Midbrain (tissue), 1 donor: ENCODE measurements at places on chromosomes 5 and 9.
A peak's percentile ranks its signal among the peaks of the same experiment; 100 is the strongest.

- no peak for DNase-seq
Measured at GRCh38 chr5:144566747-144567420, 396.2 kb downstream of the KCTD16 start.

DNA sequence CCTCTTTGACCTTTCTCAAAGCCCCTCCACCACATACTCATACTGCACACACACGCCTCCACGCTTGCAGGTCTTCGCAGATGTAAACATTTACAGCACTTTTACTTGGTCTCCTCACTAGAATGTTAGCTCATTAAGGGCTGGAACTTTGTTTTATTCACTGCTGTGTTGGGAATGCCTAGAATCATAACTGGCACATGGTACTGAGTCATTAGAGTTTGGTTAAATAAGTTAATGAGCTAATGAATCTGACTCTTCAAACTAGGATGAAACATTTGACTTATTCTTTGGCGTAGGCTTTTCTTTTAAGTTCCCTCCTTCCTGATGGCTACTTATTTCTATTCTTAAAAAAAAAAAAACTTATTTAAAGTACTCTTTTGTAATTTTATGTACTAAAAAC is 28.9 kb downstream of the MAN2A1 start:
- DNase-seq: no peak

DNA sequence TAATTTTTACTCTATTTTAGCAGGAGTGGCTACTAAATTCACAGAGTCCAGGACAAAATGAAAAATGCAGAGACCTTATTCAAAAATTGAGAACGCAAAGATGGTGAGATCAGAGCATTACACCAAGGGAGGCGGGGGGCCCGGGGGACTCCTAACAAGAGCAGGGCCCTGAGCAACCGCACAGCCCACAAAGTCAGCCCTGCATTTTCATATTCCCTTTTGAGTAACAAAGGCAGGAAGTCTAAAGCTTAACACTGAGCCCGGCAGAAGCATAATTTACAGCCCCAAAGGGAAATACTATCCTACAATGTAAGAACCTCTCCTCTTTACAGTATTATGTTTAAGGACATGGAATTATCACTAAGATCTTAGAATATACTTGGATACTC is 69.4 kb downstream of the TLE1 start:
- DNase-seq: no peak

- DNase-seq: no peak
Measured at GRCh38 chr9:13817754-13818278, 496.1 kb downstream of the NFIB start.

DNA sequence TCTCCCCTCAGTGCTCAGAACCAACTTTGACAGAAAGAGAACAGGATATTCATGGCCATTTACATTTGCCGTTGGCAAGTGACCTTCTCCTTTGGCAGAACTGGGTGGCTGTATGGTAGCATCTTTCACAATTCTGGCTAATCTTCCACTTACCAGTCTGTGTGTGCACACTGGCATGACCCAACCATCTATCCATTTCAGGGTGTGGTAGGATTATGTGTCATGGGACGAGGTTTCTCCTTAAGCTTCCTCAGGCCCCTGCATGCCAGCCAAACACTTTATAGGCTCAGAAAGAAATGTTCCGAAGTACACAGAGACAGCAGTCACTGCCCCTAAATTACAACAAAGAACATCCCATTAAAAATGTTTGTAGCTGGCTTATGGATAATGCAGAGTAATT is 497.1 kb downstream of the NFIB start:
- DNase-seq: no peak

- DNase-seq: no peak
Measured at GRCh38 chr9:72154468-72155285, 5.4 kb downstream of the GDA start.

GRCh38 chr5:36854402-36855140 is 22.0 kb upstream of the NIPBL start:
- DNase-seq: no peak

- DNase-seq: no peak
Measured at GRCh38 chr5:20213803-20214202, 225.8 kb upstream of the CDH18 start.

DNA sequence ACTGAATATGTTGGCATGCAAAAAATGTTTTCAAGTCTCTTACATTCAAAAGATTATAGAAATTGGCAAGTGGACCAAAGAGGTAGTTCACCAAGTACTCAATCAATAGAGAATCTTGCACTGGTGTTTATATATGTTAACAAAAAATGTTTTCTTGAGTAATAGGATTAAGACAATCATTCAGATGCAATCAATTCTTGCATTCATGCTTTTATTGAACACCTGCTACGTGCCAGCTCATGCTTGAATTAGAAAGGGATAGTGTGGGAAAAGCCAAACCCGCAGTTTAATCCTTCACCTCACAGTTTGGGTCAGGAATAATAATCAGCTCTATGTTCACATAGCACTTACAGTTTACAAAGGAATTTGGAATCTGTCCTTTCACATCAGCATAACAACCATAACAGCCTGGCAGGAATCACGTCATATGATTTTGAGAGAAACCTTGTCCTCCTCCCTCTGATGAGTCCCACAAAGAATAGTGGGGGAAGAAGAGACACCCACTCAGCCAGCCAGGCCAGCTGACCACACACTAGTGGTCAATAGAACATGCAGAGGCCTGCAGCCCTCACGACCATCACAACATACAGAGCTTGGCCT is 36.8 kb upstream of the FRRS1L start:
- DNase-seq: no peak

DNA sequence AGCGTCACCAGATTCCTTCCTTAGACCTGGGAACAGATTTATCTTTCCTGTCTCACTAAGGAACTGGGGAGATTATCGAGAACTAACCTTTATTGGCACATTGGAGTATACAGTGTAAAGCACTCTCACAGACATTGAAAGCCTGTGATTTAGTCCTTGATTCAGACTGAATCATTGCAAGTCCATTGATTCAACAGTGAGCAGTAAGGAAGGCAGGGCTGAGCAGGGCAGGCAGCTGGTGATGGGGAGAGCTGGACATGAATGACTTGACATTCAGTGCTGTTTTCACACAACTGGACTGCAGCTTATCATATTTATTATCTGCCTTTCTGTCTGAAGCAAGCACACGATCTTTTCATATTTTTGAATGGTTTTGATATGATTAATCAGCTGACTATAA is 16.2 kb downstream of the ISOC1 start:
- no peak for DNase-seq

GRCh38 chr5:121503111-121503840 is 348.4 kb upstream of the FTMT start:
- peak; percentile 19 for DNase-seq

- peak; percentile 60 for DNase-seq
Measured at GRCh38 chr5:93582677-93583438, at the start of gene NR2F1. Gene NR2F1, plus strand, starts transcription at chr5:93583222. Its CDS starts 1,802 bp downstream, at chr5:93585024.

GRCh38 chr5:169632946-169633345 is 4.1 kb upstream of the DOCK2 start:
- no peak for DNase-seq

- no peak for DNase-seq
Measured at GRCh38 chr9:127521919-127522304, 70.6 kb downstream of the LRSAM1 start.

DNA sequence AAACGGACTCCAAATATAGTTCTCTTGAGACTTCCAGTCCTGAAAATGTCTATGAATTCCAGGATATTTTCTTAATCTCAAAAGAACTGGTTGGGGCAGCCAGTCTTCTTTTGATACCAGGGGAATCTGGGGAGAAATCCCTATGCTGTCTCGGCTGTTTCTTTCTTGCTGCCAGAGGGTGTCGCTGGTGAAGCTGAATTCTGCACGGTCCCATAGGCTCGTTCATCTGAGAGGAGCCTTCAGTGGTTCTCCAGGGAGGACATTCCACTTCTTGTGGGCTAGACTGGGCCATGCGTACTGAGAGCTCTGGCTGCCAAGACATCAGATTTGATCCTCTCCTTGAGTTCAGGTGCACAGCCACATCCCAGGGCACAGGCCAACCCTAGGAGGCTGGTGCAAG is 155.0 kb upstream of the CLINT1 start:
- DNase-seq: no peak

DNA sequence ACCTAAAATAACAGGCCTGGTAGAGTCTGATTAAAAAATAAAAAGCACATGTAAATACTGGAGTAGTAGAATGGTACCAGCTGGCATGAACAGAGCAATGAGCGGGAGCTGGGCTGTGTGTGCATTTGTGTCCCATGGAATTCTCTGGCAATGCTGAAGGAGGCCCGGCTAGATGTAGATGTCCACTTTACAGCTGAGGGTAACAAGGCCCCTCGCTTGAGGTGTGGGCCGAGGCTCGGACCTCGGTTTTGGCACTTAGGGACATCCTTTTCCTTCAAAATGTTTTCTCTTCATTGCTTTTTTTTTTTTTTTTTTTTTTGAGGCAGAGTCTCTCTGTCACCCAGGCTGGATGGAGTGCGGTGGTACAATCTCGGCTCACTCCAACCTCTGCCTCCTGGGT is 1.5 kb upstream of the FGD3 start:
- no peak for DNase-seq

DNA sequence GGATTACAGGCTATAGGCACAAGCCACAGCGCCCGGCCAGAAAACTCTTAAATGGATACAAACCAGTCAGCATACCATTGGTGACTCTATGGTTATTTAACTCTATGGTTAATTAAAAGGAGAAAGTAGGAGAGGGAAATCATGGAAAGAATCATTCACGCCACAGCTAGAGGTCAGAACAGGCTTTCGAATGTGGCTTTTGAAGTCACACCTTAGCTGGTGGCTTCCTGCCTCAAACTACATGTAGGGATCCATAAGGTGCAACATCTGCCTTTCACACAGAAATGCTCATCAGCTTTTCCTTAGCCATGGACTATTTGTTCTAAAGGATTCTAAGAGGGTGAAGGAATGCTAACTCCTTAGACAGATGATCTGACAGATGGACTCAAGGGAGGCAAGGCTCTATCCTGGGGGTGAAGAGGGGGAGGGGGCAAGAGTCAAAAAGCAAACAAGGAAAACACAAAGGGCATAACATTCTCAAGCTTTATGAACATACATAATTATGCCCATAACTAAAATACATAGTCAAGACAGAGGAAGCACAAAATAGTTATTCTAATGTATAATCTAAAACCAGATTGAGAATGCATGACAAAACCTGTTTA is 130.9 kb downstream of the EFNA5 start:
- no peak for DNase-seq

DNA sequence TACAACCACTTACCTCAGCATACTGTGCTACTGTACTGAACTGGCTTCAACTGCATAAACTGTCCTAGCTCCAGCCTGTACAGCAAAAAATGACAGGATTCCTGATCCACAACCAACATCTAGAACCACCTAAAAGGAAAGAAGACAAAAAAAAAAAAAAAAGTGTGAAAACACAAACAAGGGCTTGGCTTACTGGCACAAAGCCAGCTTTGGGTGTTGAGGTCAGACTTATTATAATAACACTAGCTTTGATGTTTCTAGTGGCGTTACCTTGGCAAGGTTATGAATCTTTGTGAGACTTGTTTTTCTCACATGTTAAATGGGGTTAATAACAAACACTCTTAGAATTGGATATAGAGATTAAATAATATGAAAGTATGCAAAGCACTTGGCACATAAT is 148.5 kb upstream of the PUM3 start:
- no peak for DNase-seq

GRCh38 chr9:129930743-129931142 is 95.5 kb downstream of the USP20 start:
- no peak for DNase-seq

GRCh38 chr5:179278119-179278518 is 67.1 kb downstream of the ADAMTS2 start:
- no peak for DNase-seq

GRCh38 chr9:3508521-3509291 is 17.1 kb downstream of the RFX3 start:
- no peak for DNase-seq

DNA sequence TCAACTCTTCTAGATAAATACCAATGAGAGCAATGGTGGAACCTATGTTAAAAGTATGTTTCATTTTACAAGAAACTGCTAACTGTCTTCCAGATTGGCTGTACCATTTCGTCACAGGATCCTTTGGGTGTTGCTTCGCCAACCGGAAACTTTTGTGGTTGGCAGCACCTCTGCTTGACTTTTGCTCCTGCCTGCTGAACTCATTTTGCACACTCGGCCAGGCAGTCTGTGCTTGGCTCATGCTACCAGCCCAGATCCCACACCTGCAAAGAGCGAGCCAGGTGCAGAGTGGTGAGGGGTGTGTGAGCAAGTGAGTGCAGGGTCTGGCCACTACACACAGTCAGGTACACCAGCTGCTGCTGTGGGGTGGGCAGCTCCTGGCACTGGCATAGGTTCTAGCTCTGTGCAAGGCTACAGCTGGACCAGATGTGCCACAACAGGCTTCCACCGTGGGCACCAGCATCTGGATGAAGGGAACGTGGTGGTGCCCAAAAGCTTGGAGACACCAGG is 422.3 kb downstream of the PRR16 start:
- no peak for DNase-seq

- no peak for DNase-seq
Measured at GRCh38 chr5:36998578-36998977, 122.0 kb downstream of the NIPBL start.

- no peak for DNase-seq
Measured at GRCh38 chr9:132309056-132309455, 45.7 kb downstream of the SETX start.

DNA sequence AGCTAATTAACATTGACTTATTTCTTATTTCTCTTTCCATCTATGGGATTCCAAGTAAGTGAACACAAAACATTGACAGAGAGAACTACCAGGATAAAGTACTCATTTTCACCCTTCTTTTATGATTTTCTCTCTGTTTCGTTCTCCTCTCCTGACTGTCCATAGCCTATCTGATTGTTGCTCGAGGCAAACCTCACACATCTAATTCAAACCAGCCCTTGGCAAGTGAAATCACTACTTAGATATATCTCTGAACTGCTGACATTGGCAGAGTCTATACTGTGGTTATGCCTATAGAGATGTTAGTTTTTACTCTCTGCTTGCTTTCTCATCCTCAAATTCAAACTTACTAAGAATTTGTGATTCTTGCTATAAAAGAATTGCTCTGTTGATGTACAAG is 248.8 kb downstream of the ISL1 start:
- no peak for DNase-seq

- no peak for DNase-seq
Measured at GRCh38 chr5:178312880-178313282, 80.3 kb upstream of the PHYKPL start.

GRCh38 chr5:138018849-138019248 is 14.0 kb downstream of the FAM13B start:
- no peak for DNase-seq

DNA sequence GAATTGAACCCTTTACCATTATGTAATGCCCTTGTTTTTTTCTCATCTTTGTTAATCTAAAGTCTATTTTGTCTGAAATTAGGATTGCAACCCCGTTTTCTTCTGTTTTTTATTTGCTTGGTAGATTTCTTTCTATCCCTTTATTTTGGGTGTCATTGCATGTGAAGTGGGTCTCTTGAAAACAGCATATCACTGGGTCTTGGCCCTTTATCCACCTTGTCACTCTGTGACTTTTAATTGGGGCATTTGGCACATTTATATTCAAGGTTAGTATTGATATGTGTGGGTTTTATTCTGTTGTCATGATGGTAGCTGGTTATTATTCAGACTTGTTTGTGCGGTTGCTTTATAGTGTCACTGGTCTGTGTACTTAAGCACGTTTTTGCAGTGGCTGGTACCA is 117.4 kb upstream of the MARCHF11 start:
- DNase-seq: no peak
